ENCODE measurements at places on chromosomes 3 and 15.

- DNase-seq, result no peak
Observed at GRCh38 chr15:72919936-72920465, 132.3 kb upstream of the NEO1 start.

GRCh38 chr3:129485721-129486663 is 42.4 kb upstream of the RHO start:
- peak; percentile 52 for DNase-seq

DNA sequence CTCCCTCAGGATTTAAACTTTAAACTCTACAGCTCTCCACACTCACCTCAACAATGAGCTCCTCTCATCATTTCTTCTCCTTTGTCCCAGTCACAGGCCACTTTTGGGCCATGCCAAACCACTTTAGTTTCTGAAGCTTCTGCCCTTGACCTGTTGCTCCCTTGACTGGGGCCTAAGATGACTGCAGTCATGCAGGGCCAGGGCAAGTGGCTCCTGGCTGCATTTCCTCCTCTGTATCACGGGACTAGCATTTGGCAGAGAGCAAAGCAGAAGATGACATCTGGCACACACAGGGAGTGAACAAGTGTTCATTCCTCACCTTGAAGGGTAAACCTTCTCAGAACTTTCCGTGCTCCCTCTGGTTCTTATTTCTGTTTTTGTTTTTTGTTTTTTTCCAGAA is 136.9 kb downstream of the PDE8A start:
- DNase-seq, result no peak

DNA sequence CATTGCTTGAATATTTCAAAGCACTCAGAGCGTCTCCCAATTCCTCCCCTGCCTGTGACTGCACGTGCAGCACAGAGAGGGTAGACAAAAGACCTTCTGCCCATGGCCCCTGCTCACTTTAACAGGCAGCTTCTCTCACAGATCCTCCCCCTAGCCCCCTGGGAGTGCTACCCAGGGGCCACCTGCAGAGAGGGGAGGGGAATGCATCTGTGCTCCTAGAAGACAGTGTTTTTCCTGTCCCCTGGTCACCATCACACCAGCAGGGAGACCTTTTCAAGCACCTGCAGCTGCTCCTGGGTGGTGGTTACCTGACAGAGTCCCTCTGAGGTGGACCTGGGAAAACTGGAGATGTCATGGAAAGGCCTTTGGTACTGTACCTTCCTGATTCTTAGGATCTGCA is 56.7 kb upstream of the PRR23C start:
- DNase-seq, result no peak

DNA sequence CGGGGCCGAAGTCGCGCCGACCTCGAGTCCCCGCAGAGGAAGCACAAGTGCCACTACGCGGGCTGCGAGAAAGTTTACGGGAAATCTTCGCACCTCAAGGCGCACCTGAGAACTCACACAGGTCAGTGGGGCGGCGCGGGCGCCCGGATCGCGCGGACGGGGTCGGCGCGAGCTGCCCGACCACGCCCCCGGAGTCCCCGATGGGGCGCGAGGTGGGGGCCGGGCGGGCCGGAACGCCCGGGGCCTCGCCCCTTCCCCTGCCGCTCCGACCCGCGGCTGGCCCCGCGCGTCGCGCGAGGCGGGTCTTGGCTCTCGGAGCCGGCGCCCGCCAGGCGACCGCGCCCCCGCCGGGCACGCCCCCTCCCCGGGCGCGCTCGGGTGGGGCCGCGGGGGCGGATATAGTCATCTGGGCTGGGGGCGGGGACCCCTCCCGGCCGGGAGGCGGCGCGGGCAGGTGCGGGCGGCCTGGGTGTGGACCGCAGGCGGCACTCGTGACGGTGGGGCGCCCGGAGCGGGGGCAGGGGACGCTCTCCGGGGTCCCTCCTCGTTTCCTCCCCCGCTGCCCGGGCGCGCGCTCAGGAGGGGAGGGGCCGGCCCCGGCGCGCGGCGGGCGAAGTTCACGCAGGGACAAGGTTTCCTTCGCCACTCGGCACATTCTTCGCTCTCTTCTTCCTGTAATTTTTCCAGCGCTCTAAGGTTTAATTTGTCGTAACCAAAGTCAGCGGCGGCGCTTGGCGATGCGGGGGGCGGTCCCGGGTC is 1.2 kb downstream of the KLF13 start:
- peak; percentile 71 for DNase-seq

GRCh38 chr3:52328536-52329080 is 12.5 kb downstream of the DNAH1 start:
- no peak for DNase-seq

GRCh38 chr3:157279237-157279636 is 119.3 kb upstream of the CCNL1 start:
- DNase-seq, result no peak

- no peak for DNase-seq
Observed at GRCh38 chr3:62100282-62100989, 272.9 kb downstream of the FEZF2 start.

DNA sequence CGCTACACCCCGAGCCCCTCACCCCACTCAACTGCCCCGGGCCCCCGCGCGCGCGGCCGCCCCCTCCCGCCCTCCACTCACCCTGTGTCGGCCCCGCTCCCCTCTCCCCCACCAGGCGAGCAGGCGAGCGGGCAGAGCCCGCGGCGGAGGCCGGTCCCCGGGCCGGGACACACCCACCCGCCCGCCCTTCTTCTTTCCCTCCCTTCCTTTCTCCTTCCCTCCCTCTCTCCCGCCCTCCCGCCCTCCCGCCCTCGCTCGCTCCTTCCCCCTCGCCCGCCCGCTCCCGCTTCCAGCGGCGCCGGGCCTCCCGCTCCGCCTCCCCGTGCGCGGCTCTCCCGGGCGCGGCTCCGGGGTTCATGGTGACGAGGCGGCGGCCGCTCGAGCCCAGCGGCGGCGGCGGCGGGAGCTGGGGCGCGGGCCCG is at the start of gene CTDSPL:
CTDSPL (plus strand) TSS at position 261 of the 422 bp plus-strand sequence. CDS start 320 bp downstream, outside the sequence.
- DNase-seq, result no peak

- DNase-seq, result no peak
Observed at GRCh38 chr3:85808755-85809154, 850.0 kb downstream of the CADM2 start.

DNA sequence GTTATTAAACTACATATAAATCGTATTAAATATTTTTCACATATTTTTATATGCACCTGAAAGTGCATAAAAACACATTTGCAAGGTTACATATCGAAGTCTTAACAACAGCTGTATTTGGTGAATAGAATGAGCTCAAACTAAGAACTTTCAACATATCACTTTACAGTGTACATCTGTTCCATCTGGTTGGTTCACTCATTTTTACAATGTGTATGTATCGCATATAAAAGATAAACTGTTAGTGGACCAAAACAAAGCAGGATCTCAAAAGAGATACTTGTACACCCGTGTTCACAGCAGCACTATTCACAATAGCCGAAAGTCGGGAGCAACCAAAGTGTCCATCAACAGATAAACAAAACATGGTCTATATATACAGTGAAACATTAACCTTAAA is 55.8 kb downstream of the TBL1XR1 start:
- no peak for DNase-seq

DNA sequence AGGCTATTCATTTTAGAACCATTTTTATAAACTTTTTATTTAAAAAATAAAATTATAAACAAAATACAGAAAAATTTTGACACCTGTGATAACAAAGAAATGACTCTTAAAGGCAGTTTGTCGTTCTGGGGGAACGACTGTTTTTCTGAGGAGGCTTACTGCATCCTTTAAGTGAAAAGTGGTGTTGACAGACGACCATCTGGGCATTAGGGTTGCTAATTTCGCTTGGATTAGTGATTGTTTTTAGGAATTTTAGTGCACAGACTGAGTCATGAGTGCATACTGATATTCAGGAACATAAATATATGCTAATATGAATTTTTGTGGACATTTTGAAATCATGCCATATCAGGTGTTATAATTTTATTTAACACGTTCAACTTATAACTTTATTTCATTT is 28.5 kb downstream of the OSTN start:
- no peak for DNase-seq

DNA sequence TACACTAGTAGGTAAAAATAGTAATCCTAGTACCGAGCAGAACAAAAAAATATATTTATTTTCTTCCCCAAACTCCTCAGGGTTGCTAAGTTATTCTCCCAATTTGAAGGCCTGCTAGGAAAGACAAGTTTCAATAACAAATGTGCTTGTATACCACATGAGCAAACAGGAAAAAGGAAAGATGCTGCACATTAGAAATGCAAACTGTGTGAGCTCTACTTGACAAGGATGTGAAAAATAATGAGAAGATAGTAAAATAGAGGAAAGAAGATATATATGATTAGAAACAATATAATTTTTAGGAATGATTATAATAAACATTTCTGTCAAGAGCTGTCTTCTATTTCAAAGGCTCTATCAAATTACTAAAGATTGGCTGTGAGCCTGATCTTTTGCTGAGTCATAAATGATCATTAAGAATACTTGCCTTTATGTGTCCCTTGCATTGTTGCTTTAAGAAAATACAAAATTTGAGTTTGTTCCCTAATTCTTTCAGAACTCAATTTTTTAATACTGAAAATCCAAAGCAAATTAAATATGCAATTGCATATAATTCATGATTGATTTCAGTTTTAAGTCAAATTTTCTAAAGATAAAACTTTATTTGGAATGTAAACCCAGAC is 174.2 kb downstream of the NEK10 start:
- DNase-seq, result no peak

- DNase-seq, result peak; percentile 52
Observed at GRCh38 chr15:80242132-80242769, 9.8 kb downstream of the CTXND1 start.

DNA sequence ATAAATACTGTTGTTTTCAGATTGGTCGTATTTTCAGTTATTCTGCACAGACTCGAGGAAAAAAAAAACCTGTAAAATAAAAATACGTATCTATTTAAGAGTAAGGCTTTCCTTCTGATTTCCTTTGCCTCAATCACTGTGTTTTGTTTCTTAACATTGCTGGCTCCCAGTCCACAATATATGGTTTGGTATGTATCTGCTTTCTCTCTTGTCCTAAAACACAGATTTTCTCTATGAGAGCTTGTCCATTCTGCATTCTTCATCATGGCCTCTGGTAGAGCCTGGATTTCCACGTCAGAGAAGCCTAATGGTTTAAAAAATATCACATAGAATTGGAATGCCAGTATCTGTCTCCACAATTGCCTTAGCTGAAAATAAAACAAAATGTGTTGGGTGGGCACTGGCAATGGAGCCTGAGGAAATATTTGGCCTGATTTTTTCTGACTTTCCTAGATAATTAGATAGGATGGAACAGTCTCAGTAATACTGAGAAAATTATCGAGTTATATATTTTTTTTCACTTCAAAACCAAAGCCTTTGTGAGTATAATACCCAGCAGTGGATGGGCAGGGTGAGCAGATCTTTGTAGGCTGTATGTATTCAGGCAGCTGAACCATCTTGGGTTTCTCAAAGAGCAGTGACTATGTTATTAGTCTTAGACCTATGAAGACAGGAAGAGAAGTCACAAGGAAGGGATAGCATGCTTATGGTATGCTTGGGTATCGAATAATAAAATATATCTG is 1.9 kb downstream of the CD200 start:
- no peak for DNase-seq
